ENCODE measurements at places on chromosomes 4 and X.

- DNase-seq = no peak
Observed at GRCh38 chr4:71453531-71453930, 114.7 kb downstream of the SLC4A4 start.

DNA sequence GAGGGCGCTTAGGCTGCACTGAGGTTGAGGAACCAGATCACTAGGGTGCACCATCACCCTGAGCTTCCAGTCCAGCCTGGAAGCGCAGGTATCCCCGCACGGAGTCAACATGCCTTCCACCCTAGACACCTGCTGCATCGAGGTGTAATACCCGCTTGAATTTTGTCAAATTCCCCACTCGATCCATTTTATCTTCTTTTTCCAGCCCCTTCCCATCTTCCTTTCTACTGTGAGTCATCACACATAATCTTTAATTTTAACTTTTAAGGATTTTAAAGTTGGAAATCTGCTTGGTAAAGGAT lies 821 bp downstream of the PLK4 start:
- no peak for DNase-seq

DNA sequence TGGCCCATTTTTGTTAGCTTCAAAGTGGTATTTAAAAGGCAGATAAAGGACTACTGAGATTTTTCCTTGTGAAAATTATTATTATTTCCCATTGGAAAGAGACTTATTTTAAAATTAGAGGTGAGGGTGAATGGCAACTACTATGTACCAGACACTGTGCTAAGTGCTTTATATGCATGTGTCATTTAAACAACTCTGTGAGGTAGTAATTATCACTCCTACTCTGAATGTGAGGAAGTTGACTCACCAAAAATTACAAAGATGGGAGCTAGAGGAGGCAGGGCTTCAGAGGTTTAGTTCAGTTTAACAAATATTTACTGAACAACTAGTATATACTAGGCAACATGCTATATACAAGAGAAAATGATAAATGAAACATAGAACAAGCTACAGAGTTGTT lies 78.2 kb downstream of the MSL3 start:
- DNase-seq = no peak

- DNase-seq = no peak
Observed at GRCh38 chr4:119794681-119795080, 166.1 kb upstream of the PDE5A start.

DNA sequence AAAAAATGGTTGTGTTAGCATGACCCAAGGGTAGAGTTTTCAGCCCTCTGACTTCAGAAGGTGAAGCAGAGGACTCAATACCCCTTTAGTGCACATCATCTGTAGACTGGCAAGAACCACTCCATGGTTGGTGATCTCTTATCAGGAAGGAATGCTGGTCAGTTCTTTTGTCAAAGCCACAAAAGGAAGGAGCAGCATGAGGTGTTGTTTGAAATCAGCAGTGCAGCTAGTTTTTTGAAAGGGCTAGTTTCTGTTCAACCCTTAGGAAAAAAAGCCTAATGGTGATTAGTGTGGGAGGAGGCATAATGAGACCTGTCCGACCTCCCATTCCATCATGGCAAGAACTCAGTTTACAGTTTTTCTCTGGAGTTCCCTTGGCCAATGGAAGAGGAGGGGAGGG lies 362.0 kb upstream of the CT83 start:
- DNase-seq = no peak

GRCh38 chrX:40644821-40645358 lies 2.5 kb downstream of the CXorf38 start:
- DNase-seq = no peak

DNA sequence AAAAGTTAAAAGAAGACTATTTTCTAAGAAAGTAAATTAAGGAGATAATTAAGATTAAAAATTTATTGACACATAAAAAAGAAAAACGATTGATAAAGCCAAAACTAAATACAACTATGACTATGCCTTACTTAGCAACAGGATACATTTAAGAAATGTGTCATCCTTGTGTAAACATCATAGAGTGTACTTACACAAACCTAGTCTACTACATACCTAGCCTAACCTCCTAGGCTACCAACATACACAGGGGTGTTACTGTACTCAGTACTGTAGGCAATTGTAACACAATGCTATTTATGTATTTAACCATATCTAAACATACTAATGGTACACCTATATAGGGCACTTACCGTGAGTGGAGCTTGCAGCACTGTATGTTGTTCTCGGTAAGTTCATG lies 108.3 kb downstream of the ANXA10 start:
- no peak for DNase-seq

- peak; percentile 0 for DNase-seq
Observed at GRCh38 chrX:130539721-130540321, 138.0 kb downstream of the RBMX2 start.

- DNase-seq = no peak
Observed at GRCh38 chrX:69117876-69118526, 47.3 kb downstream of the PJA1 start.

GRCh38 chrX:44708470-44708869 lies 135.4 kb upstream of the DUSP21 start:
- no peak for DNase-seq

- no peak for DNase-seq
Observed at GRCh38 chrX:151988706-151989299, 14.3 kb upstream of the GABRE start.

- no peak for DNase-seq
Observed at GRCh38 chrX:23013366-23013765, 13.6 kb downstream of the DDX53 start.

DNA sequence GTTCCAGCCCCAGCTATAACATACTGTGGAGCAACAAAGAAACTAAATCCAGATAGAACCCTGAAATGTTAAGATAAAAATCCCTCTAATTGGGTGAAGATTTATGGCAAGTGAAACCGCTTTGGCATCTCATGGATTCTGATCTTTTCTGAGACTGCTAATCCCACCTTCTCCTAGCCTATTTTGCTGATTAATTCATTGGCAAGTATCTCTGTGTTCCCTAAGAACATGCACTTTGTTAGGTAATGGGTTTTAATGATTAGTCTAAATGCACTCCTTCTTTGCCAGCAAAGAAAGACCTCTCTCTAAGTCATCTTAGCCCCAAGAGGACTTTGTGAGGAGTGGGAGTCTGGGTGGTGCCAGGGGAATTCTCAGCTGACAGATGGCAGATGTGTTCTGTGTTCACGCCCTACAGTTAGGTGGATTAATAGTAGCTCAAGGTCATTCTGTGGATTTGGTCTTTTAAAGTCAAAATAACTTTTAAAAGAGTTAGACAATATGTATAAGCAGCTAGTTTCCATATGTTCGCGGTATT lies 171.3 kb downstream of the UNC5C start:
- DNase-seq = no peak

GRCh38 chrX:70041993-70042392 lies 7.7 kb downstream of the AWAT2 start:
- DNase-seq = no peak

DNA sequence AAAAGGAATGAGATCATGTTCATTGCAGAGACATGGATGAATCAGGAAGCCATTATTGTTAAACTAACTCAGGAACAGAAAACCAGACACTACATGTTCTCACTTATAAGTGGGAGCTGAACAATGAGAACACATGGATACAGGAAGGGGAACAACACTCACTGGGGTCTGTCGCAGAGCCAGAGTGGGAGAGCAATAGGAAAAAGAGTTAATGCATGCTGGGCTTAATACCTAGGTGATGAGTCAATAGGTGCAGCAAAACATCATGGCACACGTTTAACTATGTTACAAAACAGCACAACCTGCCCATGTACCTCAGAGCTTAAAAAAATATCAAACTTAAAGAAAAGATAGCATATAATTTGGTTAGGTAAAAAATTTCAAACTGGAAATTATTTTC lies 281.4 kb downstream of the PABPC4L start:
- DNase-seq = no peak

DNA sequence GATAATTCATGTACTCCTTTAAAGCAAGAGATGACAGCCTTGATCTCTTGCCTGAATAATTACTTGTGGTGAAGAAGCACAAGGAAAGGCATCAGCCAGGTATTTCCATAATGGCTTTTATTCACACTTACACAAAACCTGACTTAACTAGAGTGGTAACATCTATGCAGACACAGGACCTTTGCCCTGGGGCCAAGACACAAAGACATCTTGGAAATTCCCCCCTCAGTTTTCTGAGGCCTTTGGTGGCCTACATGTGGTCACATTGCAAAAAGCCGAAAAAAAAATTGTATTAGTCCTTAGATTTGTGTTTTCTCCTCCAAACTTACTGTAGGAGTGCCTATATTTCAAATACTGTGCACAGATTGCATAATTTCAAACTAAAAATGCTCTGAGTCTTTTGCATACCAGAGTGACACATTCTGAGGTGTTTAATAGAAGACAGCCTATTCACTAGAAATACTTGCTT lies 172.4 kb downstream of the PDGFC start:
- no peak for DNase-seq

DNA sequence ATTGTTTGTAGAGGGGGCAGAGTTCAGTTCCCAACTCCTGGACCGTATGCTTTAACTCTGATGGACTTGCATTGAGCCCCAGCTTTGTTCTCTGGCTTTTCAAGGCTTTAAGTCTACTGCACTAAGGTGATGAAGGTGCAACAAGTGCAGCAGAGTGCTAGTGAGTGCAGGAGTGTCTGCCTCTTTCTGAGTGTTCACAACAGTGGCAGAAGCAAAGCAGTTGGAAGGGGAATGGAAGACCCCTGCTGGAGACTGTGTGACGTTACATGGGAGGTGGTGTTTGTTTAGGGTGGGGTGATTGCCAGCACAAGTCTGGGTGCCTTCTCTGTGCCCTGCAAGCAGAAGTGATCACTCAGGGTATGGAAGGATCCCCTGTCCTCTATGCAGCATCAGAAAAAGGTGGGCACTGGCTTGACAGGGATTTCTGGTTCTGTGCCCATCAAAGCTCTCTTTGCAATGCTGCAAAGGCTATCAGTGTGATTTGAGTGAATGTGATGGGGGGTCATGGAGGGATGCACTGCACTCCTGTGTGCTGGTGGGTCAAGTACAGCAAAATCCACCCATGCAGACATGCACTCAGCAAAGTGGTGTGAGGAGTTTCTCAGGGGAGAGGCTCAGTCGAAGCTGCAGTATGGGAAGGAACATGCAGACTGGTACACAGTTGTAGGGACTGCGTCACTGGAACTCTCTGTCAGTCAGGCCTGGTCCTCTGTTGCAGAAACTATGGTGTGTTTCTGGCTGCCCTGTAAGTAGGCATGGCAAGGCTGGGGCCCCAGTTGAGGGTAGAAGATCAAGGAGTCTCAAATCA lies 70.9 kb upstream of the UGT2B7 start:
- no peak for DNase-seq

GRCh38 chr4:95415346-95415771 lies 133.4 kb downstream of the UNC5C start:
- no peak for DNase-seq
